Stimulated activated CD4-positive, alpha-beta T cell treated with anti-CD3 and anti-CD28 coated beads, Interleukin-2, amount 100 ng/mL, for 48 hours (primary cell): ENCODE measurements at places on chromosomes 7 and 10.

DNA sequence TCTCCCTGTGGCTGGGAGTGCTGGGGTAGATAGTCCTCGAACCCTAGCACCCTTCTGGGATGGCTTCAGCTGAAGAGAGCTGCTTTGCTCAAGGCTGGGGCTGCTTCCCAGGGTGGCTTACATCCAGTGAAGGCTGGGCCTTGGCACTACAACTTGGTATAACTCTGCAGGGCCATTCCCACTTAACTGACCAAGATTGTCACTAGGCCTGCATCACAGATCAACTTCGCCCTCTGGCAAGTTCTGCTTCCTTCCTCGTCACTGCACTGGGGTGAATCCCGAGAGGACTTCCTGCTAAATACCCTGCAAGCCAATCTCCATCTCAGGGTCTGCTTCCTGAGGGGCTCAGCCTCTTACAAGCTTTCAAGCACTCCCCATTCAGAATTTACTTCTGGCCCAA, 195.2 kb downstream of the DOCK4 start:
- no peak for DNase-seq

GRCh38 chr10:12755075-12755474, 246.4 kb downstream of the CCDC3 start:
- DNase-seq = no peak

DNA sequence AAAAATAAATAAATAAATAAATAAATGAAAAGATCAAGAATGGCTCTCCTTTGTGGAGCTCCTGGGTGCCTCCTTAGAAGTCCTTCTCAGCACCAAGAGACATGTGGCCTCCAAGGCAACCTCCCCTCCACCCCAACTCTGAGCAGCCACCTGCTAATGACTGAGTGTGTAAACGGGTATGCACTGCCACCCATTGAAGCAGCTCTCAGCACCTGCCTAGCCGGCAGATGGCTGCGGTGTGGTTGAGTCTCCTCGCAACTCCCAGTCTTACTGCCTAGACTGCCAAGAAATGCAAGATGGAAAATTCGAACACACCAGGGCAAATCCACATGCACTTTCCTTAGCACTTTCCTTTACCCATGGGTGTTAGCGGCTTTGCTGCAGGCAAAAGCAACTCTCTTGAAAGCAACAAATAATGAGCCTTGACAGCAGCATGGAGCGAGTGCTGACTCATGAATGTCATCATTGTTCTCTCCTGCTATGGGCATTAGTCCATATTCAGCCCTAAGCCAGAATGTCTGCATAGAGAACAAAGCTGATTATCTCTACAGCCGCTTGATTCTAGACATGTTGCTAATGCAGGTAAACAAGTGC, 913.9 kb upstream of the AUTS2 start:
- no peak for DNase-seq

DNA sequence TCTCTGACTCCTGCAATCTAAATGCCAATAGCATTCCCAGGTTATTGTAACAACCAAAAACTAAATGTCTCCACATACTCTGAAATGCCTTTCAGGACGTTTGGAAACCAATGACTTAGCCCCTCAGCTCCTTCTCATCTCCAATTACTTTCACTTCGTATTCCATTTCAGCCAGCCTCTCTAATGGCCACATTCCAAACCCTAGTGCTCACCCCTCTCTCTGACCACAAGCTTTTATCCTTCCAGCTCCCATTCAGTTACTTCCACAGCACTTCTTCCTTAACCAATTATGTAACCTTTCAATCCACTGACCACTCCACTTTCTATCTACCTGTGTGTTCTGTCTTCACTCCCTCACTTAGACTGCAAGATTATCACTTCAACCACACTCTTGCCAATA, 4.3 kb downstream of the NOC3L start:
- DNase-seq = no peak

DNA sequence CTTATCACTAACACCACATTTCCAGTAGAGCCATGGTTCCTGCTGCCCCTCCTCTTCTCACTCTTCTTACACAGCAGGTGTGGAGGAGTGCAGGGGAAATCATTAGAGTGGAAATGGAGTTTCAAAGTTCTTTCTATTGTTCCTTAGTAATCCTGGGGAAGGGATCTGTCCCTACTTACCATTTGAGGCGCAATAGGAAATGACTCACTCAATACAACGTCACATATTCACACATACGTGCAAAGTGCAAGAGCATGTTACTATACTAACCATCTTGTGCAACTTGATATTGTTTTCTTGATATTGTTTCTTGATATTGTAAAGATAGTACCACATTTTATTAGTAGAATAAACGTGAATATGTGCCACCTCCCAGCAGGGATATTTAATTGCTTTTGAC, 1010.2 kb downstream of the DNAJB9 start:
- no peak for DNase-seq

DNA sequence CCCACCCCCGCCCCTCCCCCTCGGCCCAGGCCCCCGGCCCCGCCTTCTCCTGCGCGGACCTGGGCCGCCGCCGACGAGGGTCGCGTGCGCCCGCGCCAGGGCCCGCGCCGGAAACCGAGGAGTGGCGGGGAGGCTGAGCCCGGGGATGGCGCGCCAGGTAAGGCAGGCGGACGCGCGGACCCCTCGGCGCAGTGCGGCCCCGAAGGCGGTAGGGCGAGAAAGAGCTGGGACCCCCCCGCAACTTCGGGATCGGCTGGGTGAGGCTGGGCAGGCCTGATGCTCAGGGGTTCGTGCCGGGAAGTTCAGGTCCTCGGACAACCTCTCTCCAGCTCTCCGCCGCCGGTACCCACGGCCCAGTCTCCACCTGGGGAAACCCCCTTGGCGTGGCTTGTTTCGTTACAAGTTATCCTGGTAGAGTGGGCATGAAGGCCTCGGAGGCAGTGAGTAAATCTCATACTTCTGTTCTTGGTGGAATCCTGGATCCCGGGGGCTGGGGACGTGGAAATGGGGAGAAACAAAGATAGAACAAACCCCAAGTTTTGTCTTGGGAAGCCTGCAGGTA, 58.4 kb downstream of the ZNF467 start:
- DNase-seq = no peak
